Activated T-cell treated with anti-CD3 and anti-CD28 coated beads for 1 hour (primary cell): ENCODE measurements at places on chromosomes 12 and 14.
A peak's percentile ranks its signal among the peaks of the same experiment; 100 is the strongest.

DNA sequence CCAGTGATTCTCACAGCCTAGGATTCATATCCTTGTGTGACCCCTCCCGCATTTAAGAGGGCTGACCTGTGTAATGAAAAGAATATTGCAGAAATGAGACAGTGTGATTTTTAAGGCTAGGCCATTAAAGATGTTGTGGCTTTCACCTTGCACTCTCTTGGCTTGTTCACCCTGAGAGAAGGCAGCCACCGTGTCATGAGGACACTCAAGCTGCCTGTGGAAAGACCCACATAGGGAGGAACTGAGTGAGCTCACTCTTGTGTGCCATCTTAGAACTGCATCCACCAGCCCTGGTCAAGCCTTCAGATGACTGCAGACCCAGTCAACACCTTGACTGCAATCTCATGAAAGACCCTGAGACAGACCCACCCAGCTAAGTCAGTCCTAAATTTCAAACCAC lies 46.3 kb upstream of the TMPO start:
- no peak for DNase-seq

GRCh38 chr12:116303066-116303465 lies 25.6 kb upstream of the MED13L start:
- DNase-seq = no peak

- DNase-seq = no peak
These were observed 5.4 kb downstream of the CRACR2A start for GRCh38 chr12:3747543-3747942.

DNA sequence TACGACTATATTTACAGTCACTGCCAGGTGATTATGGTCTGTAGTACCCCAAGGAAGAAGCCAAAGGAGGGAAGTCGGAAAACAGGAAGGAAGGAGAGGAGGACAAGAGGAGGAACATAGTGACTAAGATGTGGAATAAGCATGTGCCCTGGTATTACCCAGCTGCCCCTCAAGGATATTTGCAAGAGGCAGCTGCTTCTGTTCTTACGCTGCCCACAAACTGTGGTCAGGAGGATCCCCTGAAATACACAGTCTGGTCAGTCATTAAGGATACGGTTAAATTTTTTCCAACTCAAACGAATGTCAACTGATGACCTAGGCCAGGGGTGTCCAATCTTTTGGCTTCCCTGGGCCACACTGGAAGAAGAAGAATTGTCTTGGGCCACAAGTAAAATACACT lies 126.5 kb downstream of the CMAS start:
- DNase-seq = no peak

DNA sequence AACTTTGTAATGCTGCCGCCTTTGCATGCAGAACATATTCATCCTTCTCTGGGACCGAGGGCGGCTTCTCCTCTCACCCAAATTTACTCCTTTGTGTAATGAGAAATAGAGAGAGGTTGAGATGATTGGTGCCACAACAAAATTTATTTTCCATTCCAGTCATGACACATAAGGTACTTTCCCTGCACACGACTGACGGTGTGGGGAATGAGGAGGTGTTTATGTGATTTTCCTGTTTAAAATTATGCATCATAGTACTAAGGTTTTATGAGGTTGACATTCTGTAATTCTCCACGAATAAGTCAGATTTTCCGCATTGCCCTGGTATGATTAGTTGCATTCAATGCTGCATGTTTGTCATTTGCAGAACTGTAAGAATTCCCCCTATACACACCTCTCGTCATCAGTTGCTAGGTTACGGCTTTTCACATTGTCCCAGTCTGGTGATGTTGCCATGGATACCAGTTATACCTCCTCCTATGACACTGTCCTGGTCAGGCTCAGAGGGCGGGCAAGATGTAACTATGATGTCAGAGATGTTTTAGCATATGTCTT lies 23.1 kb downstream of the BICDL1 start:
- DNase-seq = peak; percentile 43

DNA sequence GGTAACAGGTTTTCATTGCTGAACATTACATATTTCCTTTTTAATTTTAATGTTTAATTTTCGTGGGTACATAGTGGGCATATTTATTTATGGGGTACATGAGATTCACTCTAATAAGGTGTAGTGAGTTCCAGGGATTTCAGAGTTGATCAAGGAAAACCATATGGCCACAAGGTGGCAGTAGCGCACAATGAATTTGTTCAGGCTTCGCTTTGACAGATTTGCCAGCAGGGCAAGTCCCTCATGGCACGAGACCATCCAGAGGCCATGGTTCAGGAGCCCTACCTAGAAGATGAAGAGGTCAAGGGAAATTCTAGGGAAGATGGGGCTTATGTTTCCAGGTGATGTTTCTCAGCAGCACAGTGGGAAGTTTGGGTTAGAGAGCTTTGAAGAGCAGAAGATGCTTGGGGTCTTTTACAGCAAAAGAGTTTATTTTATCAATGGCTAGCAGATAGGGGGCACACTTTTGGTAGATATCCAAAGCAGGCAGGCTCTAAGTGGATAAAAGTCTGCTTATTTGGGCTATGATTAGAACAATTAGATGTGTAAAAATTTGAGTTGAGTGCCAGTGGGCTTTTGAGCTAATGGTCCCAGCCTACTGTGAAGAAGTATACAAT lies 1004.4 kb downstream of the AACS start:
- DNase-seq = no peak

GRCh38 chr14:74973003-74973653 lies 17.7 kb upstream of the PGF start:
- DNase-seq = no peak

DNA sequence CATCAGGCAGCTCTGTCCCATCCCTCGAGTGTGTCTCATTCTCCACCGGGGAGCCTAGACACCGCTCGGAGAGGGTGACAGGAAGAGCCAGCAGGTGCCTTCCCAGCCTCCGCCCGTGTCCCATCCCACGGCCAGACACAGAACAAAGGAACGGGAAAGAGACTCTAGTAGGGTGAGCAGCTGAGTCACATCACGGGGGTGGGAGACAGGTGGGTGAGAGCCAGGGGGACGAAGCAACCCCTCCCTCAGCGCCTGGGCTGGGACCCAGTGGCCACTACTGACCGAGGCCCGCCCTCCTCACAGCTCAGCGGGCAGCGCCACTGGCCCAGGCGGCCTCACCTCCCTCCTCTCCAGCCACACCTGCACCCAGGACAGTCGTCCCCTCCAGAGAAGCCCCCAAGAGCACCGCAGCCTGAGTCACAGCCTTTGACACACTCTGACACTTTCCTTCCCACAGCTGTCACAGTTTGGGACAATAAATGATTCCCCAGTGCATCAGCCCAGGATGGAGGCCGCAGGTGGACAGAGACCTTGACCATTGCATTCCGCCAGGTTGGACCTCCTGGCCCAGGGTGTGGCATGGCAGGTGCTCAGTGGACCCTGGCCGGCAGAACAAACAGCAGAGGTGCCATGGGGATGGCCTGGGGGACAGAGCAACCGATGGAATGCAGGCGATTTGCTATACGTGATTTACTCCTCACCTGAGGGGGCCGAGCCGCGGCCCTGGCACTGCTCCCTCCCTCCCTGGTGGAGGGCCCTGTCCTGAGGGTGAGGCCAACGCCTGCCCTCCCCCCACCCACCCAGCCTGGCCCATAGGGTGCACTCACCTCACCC lies 45.4 kb upstream of the GALNT9 start:
- no peak for DNase-seq

DNA sequence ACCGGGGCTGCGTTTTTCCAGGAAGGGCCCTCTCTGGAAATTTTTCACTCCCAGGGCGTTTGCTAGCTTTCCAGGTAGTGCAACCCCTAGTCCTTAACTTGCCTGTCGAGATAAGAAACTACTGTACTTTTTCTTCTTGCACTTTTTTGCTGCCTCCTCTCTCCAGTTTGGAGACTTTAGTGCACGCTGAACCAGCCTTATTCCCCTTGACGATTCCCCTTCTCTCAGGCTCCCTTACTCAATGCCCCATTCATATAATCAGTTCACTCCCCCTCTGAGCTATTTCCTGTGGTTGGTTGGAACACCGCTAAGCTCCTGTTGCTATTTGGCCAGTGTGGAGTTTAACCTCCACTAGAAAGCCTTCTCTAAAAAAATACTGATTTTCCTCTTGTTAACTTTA lies 682 bp downstream of the CREBL2 start:
- no peak for DNase-seq

GRCh38 chr12:57223191-57224165 lies 6.0 kb upstream of the SHMT2 start:
- DNase-seq = no peak

- DNase-seq = no peak
These were observed 246.4 kb downstream of the EGLN3 start for GRCh38 chr14:33704481-33704880.

DNA sequence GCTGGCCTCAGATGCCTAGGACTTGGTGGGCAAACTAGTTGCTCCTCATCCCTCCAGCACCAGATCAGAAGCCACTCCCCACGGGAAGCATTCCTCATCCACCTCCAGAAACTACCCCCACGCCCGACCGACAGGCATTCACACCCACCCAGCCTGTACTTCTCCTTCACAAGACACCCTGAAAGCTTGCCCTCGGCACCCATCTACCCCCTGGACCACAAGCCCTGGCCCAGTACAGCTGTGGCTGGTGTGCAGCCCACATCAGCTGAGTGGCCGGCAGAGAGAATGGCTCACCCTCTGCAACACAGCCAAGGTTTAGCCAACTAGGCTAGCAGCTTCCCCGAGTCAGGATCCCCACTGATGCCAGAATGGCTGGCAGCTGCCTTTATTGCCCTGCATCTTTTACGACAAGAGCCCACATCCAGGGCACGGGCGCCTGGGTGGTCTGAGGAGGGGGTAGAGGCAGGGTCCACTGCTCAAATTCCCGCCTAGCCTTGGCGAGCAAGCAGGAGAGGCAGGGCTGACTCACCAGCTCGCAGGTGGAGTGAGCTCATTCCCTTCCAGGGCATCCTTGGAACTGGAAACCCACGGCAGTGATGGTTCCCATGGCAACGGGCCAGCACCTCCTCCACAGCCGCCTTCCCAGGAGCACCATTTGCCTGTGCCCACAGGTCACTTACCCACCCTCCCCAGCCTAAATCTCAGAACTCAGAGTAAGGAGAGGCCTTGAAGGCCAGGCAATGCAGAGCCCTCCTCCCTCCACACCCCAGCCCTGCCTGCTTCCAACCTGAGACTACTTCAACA lies 17.1 kb downstream of the ACTN1 start:
- DNase-seq = no peak

- DNase-seq = no peak
These were observed 163.1 kb downstream of the GCH1 start for GRCh38 chr14:54739514-54739913.

- no peak for DNase-seq
These were observed 220.2 kb downstream of the ANO6 start for GRCh38 chr12:45435945-45436710.

DNA sequence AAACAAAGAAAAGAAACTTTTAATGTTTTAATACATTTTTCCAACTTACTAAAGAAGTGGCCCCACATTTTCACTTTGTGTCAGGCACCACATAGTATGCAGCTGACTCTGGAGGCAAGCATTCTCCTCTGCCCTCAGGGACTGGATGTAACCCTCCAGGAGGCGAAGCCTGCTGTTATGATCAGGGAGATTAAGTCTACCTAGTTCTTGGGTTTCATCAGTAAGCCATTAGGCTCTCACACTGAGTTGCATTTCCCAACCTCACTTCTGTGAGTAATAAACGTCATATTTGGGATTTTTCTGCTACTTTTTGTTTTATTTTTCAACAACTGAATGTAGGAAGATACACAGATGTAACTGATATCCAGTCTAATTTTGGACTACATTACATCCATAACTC lies 101.2 kb upstream of the LRFN5 start:
- no peak for DNase-seq

- DNase-seq = no peak
These were observed 81.6 kb downstream of the LLPH start for GRCh38 chr12:66048835-66049537.

- DNase-seq = no peak
These were observed 89.6 kb downstream of the SCARB1 start for GRCh38 chr12:124774054-124774461.

DNA sequence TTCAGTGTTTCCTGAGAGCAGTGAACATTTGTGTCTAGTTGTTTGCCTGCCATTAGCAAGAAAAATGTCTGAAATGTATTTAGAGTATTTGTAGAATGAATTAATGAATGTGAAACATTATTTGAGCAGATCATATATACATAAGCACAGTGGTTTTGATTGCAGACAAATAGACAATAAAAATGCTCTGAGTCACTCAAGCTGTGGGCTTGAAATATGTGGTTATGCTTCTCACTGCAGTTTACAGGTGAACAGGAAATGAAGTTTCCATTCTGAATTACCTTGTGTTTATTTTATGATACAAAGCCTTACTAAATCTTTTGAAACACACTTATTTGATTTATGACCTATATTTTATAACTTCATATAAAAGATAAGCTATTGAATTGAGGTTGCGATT lies 827.7 kb downstream of the TMTC2 start:
- DNase-seq = no peak

- no peak for DNase-seq
These were observed 3.9 kb upstream of the SYNE3 start for GRCh38 chr14:95520346-95520745.

- DNase-seq = no peak
These were observed 93.4 kb downstream of the GPR135 start for GRCh38 chr14:59371771-59372170.

DNA sequence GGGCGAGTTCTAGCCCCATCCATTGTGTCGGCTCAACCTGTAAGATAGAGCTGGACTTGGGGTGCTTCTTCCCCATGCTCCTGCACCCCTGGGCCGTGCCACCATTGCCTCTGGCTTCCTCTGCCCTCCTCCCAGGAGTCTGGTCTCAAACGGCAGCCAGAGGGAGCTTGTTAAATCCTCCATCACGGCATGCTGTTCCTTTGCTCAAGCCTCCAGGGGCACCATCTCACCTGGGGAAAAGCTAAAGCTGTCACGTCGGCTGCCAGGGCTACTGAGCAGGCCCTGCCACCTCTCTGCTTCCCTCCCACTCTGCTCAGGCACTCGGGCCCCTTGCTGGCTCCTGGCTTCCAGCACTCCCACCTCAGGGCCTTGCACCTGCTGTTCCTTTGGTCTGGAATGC lies 140.4 kb downstream of the RBM19 start:
- no peak for DNase-seq

DNA sequence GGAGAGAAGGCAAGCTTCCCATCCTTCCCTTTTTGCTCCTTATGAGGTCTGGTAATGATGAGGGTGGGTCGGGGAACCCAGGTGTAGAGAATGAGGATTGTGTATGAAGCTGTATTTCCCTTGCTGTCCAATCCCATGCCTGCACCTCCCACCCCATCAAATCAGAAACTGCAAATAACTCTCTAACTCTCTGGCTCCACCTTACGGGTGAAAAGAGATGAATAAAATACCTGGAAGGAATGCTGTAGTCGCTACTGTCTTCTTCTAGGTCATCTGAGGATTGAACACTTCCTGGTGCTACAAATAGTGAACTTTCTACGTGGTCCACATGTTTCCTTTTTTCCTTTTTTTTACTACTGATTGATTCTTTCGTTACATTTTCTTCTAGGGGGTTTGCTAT lies 38.9 kb upstream of the DICER1 start:
- no peak for DNase-seq

GRCh38 chr14:54975856-54976255 lies 51.0 kb downstream of the WDHD1 start:
- DNase-seq = no peak

GRCh38 chr12:66808606-66809005 lies 129.7 kb upstream of the GRIP1 start:
- DNase-seq = no peak
